ENCODE measurements at places on chromosomes 7 and 10.

GRCh38 chr7:151078233-151079040, 2.2 kb downstream of the FASTK start:
- no peak for DNase-seq

- DNase-seq, result no peak
Measured at GRCh38 chr7:14483663-14484062, 418.9 kb downstream of the DGKB start.

DNA sequence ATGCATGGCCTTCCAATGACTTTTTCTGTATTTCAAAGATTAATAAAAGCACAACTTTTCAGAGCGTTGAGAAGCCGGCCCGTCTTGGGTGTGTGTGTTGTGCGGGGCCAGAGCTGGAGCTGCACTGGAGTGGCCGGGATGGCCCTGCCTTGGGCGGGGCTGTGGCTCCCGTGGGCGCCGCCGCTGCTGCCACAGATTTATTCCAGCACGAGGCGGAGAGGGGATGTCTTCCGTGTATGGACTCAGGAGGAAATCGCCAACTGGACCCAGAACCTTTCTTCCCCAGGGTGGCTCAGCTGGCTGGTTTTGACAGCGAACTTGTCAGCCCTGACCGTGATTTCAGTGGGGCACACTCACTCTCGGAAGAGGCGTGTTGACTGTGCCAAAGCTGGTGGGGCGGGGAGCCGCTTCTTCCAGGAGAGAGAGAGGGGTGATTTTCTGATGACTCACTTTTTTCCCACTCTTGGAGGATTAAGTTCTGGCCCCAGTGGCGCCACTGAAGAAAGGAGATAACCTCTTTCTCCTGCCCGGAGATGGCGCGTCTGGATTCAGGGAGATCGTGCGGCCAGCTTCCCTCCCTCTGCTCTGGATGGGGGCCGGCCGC, 72.4 kb downstream of the DNAJB6 start:
- no peak for DNase-seq

DNA sequence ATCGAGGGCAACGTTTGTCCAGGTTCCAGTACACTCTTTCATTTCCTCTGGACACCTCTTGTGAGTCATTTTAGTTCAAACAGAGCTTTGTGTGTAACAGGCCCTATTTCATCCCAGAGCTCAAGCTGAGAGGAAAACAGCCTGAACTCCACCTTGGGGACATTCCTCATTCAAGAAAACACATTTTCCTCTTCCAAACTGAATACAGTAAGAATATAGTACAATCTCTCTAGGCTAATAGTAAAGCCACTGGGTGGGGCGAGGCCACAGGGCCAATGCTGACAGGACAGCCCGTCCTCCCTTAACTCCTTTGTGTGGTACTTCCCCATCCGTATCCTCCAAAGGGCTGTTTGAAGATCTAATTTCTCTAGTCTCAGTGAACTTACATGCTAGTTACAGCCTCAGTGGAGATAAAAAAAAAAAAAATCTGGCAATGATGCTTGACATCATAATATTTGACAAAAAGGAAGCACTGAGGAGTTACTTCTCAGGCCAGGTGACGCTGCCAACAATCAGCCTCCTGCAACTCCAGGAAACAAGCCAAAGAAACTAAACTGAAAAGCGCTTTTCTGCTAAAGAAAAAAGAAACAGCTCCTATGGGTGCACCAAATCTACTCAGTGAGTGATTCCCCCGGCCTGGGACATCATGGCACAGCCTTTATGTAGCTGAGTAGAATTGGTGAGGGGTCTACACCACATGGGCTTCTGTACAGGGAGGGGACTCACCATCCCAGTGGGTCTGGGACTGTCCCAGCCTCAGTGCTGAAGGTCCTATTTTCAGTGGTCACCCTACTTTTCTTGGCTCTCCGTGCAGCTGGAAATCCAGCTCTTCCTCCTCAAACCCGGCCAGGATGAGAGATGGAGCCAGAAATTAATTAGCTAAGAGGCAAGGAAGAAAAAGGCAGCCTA, 238.2 kb upstream of the NEBL start:
- no peak for DNase-seq

Measured in right atrium auricular region (tissue), 2 donors.